ENCODE measurements at places on chromosomes 5 and 9.

DNA sequence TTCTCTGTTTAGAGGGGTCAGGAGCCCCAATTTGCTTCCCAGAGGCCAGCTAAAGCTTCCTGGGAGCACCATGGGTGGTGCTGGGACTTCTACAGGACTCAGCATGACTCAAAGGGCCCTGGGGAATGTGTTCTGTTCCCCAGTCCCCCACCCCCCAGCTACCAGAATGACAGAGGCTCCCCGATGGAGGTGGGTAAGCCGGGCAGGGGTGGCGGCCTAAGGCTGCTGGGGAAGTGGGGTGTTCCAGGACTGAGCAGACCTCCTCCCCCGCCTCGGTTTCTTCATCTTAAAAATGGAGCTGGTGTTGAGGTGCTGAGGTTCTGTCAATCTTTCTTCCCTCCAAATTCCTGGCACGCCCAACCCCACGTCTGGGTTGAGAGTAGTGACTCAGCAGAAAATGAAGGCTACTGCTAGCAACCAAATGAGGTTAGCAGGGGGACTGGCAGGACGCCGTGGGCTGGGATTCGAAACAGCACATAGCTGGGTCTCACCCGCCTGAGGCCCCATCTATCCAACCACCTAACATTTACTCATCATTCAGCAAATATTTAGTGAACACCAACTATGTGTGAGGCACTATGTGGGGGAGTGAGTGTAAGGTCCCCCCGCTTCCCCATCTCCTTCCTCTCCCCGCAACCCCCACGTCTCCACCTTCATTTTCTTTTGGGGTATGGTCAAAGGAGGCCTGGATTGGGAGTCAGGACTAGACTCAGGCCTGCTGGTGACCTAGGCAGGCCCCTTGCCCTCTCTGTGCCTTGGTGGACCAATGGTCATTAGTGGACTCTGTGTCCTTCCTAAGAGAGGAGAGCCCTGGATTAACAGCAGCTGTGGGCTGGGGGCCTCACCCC lies 50.2 kb downstream of the C9orf50 start:
- DNase-seq = no peak

GRCh38 chr5:150401076-150401375 lies 11.7 kb downstream of the CD74 start:
- DNase-seq = no peak

DNA sequence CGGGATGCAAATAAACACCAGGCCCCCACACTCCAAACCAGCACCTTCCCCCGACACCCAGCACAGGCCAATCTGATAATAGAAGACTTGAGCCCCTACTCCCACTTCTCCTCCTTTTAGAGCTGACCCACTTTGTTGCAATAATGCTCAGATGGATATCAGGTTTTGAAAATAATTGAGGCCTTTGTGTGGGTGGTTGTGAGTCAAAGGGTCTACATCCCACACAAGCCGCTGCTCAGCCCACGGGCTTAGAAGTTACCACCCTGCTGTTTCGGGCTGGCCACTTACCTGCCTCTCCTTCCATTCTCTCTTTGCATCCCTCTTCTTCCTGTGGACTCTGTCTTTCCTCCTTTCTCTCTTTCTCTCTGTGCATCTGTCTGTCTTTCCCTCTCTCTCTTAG lies 36.2 kb upstream of the FOXI1 start:
- DNase-seq = no peak

DNA sequence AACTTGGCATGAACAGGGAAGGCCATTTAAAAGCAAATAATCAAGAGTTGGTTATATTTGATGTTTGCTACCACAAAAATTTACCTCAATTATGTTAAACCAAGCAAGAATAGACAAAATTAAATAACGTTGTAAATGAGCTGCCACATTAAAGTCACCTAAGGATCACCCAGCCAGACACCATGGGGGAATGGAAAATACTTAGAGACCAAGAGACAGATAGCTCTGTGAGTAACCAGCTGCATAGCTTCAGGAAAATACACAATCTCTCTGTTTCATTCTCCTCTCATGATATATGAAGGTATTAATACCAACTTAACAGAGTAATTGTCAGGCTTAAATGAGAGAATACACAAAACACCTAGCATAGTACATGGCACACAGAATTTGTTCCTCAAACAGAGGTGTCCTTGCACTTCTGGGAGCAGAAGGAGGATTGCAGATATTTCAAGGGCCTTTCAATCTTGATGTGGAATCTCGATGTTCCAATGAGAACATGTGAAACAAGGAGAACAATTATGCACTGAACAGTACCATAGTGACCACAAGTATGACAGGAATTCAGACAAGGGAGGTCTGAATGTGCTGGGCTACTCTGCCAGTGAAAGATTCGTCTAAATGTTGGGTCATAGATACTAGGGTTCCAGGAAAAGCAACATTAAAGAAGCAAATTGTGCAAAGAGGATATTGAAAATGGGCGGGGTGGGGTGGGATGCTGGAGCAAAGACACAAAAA lies 18.6 kb downstream of the JAKMIP2 start:
- DNase-seq = no peak

DNA sequence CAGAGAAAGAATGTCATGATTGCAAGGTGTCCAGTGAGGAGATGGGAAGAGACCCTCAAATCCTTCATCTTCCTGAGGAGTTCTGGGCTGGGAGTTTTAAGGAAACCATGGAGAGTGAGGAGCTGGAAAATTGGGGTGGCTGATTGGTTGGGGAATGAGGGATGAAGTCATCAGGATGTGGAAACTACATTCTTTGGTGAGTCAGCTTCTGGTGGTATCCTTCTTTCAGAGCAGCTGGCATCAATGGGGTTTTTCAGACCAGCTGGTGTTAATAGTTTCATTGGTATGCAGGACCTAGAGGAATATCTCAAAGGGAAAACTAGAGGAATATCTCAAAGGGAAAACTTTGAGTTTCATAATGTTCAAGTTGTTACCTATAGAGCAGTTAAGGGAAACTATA lies 45.2 kb downstream of the RNF180 start:
- no peak for DNase-seq

DNA sequence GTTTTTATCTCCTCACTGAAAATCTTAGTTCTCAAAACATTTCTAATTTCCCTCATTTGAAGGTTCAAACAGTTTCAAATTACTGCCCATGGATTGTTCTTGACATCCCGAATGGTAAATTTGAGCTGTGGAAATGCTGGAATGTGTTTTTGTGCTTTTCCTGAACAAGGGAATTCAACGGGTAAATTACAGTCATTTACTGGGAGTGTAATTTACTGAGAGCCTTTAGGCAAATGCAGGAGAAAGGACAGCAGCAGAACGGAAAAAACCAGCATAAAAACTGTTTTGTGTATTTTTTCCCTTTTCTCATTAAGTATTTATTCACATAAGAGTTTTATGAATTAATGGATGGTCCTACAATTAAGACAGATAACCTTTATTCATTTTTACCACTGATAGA lies 139.2 kb downstream of the PBX3 start:
- DNase-seq = no peak

GRCh38 chr5:138632900-138633489 lies 57.8 kb upstream of the HSPA9 start:
- DNase-seq = no peak

- no peak for DNase-seq
Measured at GRCh38 chr5:64333886-64334285, 168.2 kb downstream of the RNF180 start.

DNA sequence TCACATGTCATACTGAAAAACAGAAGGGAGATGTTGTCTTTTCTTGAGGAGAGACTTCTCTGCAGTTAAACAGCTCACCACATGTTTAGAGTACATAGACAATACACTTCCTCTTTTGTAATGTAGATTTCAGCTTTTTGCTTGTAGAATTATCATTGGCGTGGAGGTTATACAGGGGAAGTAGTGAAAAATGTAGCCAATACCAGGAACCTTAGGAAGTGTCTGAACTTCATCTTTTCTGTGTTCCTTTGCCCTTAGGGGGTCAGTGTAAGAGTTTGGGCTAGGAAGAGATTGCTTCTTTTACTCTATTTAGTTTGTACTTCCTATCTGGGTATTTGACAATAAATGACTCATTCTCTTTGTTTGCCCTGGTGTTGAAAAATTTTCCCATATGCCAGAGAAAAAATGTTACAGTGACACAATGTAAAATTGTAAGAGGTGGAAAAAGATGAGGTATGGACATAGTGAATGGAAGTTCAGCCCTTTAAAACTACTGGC lies 21.0 kb upstream of the CDKN2B start:
- DNase-seq = no peak

GRCh38 chr5:3943859-3944258 lies 348.2 kb downstream of the IRX1 start:
- DNase-seq = no peak

GRCh38 chr5:90231688-90232087 lies 177.9 kb downstream of the CETN3 start:
- no peak for DNase-seq

DNA sequence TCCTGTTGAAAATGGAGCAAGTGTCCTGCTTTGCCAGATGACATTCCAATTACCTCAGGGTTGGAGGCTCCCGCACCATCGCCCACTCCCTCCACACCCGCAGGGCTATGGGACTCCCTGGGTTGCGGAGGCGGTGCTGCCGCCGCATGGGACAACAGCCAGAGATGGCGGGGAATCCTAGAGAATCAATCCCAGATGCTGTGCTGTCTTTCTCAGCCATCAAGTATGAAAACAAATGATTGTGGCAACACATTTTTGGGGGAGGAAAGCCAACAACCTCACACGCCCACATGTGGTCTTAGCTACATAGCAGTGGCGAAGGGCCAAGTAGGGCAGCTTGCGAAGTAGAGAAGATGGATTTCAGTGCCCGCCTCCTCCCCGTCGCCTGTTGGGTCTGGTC lies 46.7 kb downstream of the IL31RA start:
- DNase-seq = no peak

- DNase-seq = peak; percentile 47
Measured at GRCh38 chr9:74570879-74571512, 73.9 kb downstream of the RORB start.

GRCh38 chr5:159031513-159031912 lies 68.2 kb downstream of the EBF1 start:
- DNase-seq = no peak

GRCh38 chr5:5466227-5466626 lies 43.8 kb downstream of the ICE1 start:
- no peak for DNase-seq

- no peak for DNase-seq
Measured at GRCh38 chr5:97078958-97079743, 63.3 kb downstream of the LIX1 start.

DNA sequence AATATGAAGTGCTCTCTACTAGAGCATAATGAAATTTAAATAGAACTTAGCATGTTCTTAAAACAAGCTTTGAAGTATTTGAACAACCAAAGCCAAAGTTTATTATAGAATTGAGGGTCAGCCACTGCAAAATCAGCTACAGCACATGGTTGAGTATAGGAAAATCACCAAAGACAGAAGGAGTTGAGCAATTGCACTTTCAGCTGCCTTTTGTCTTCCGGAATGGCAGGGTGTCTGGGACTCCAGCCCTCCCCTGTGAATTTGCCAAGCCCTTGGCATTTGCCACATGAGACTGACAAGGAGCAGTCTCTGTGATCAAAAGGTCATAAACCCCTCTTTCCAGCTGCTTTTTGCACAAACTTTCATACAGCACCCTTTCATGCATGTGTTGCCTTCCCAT lies 8.5 kb upstream of the LURAP1L start:
- DNase-seq = no peak

- DNase-seq = no peak
Measured at GRCh38 chr5:80755626-80756025, 100.8 kb upstream of the DHFR start.

- no peak for DNase-seq
Measured at GRCh38 chr9:111678293-111678692, 16.9 kb downstream of the GNG10 start.

GRCh38 chr5:74016373-74016772 lies 390.4 kb downstream of the ARHGEF28 start:
- DNase-seq = no peak

- DNase-seq = no peak
Measured at GRCh38 chr5:44770780-44771717, 37.7 kb upstream of the MRPS30 start.

- no peak for DNase-seq
Measured at GRCh38 chr9:75914002-75914401, 23.5 kb downstream of the PCSK5 start.

- DNase-seq = no peak
Measured at GRCh38 chr5:141889282-141889871, 11.2 kb upstream of the PCDH1 start.

- no peak for DNase-seq
Measured at GRCh38 chr5:37037840-37038239, 161.3 kb downstream of the NIPBL start.

GRCh38 chr5:65952259-65952658 lies 25.9 kb downstream of the ERBIN start:
- DNase-seq = no peak

DNA sequence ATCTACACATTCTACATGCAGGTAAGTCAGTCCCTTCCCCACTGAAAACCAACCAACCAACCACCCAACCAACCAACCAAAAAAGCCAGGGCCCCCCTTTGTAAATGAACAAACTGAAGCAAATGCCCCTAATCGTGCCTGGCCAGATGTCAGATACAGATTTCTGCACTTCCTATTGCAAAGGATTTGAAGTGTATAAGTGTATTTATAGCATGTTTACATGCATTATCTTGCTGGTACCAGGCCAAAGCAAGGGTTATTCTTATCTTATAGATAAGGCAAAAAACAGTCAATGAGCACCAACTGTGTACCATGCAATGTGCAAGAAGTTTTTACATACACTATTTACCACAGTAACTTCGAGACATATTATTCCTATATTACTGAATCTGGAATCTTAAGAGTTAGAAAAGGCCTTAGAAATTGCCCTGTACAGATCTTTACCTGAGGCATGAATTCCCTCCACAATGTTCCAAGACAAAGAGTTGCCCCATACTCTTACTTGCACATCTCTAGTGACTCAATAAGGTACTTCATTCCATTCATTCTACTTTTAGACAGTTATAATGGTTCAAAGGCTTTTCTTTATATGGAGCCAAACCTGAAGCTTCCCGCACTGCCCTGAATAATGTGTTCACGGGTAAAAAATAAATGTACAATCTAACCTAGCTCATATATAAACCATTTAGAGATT lies 51.7 kb upstream of the NR5A1 start:
- DNase-seq = no peak

GRCh38 chr9:27990524-27990923 lies 417.2 kb upstream of the C9orf72 start:
- DNase-seq = no peak

GRCh38 chr9:89154651-89155336 lies 23.8 kb downstream of the SHC3 start:
- DNase-seq = no peak

DNA sequence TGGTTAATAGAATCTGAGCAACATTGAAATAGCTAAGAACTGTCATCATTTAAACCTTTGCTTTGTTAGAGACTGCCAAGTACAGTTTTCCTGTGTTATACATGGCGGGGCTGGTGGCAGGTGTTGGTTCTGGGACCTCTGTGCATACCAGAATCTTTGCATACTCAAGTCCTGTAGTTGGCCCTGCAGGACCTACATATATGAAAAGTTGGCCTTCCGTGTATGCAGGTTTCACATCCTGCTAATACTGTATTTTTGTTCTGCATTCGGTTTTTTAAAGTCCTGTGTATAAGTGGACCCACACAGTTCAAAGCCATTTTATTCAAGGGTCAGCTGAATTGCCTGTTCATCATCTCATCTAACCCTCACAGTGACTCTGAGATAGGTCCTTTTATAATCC lies 36.4 kb downstream of the LARP1 start:
- no peak for DNase-seq

GRCh38 chr9:35370241-35370640 lies 119.7 kb upstream of the RUSC2 start:
- no peak for DNase-seq
